ENCODE measurements at places on chromosomes 7 and 10. TPM values are rescaled to one million over a fixed set of nuclear protein-coding genes. Genes with fewer than 3 reads are reported as not detected.

The KIAA1549 gene
- 34.8 TPM for total RNA-seq

GRCh38 chr7:44465490-44465889, 25.0 kb downstream of the NUDCD3 start:
- no peak for DNase-seq

GRCh38 chr10:93386631-93387369, 95.3 kb downstream of the MYOF start:
- no peak for DNase-seq

- no peak for DNase-seq
Observed at GRCh38 chr7:30799976-30800661, 28.9 kb downstream of the MINDY4 start.

DNA sequence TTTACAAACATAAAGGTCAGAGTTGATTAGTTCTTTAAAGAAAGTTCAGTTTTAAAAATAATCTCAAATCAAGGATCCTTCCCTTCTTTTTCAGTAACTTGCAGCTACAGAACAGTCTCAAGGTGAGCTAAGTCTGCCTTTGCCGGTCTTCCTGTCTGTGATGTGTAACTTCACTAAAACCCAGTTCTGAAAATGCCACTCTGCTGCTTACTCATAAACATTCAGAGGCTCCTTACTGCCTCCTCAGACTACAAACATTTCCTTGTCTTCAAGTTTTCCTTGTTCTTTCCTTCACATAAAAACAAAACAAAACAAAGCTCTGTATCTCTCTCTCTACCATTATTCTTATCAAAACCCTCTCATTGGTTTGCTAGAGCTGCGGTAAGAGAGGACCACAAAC, 128.7 kb downstream of the ETV1 start:
- DNase-seq, result no peak

GRCh38 chr10:12635127-12635541, 285.8 kb downstream of the CAMK1D start:
- no peak for DNase-seq

- no peak for DNase-seq
Observed at GRCh38 chr10:10500937-10501336, 516.7 kb upstream of the CELF2 start.
